Endothelial cell of umbilical vein (primary cell): ENCODE measurements at places on chromosomes 16 and 17.

GRCh38 chr17:48544349-48545021 lies 424 bp downstream of the HOXB2 start:
- DNase-seq, result peak; percentile 87

- no peak for DNase-seq
Observed at GRCh38 chr16:87393680-87394055, 1.5 kb downstream of the MAP1LC3B start.

GRCh38 chr16:12891836-12892235 lies 9.6 kb upstream of the SHISA9 start:
- DNase-seq, result no peak

DNA sequence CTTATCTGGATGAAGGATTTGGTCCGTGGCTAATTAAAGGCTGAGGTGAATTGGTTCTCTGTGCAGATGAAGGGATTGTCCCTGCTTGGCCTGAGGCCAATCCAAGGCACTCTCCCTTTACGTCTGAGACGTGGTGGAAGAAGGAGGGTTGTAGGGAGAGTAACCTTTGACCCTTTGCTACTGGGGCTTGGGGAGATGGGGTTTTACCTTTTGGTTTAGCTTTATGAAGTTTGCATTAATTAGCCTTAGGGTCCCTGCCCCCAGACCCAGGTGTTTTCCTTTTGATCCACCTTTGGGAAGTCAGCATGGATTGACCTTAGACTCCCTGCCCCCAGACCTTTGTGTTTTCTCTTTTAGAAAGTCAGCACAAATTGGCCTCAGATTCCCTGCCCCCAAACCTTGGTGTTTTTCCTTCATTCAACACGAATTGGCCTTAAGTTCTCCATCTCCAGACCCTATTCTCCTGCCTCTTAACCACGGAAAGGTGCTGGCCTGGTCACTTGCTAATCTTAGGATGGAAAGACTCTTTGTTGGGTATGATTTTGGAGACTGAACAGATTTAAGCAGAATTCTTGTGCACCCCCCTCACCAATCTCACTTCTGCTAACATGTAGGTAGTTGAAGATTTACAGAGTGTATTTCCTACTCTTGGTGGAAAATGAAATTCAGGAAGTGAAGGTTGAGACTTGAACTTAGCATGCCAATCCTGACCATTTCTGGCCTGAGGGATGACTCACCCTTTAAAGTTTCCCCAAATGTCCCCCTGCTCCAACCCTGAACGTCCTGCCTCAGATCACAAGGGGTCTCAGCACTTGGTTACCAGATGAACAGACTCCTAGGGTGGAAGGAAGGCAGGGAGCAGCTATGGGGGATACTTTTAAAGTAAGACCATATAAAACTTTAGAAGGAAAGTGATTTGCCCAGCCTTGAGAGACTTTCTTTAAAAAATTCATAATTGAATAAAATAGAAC lies 23.1 kb upstream of the MMD start:
- DNase-seq, result peak; percentile 40

DNA sequence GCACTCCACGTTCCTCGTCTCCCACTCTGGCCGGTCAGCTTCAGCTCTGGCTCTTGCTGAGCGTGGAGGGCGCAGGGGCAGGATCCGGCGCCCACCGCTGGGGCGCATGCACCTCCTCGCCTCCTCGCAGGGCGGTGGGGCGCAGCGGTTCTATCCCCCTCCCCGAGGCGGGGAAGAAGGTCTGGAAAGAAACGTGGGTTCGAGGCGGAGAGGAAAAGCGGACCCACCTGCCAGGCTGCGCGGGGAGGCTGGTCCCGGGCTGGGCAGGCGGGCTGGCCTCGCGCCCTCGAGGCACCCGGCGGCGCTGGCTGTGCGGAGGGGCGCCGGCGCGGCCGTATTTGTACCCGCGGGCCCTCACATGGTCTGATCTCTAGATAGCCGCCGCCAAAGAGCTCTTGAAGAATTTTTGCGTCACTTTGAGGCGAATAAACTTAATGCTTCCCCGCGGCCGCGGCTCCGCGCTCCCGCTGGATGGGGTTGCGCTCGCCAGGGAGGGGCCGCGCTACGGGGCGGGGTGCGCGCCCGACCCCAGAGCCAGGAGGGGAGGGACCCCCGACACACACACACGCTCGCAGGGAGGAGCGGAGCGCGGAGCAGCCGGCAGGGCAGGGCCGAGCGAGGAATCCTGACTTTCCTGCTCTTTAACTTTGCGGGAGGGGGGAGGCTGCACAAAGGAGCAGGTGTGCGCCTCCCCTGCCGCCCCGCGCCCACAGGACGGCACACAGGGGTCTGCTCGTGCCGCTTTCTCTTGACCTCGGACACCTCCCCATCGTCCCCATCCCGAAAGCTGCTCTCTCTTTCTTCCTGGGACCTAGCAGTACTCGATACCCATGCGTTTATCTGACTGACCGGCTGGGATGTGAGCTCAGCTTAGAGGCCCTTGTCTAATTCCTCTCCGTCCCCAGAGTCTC lies at the start of gene SLC6A4:
SLC6A4 (minus strand) TSS at position 312 of the 911 bp plus-strand sequence. CDS start 13,739 bp downstream, outside the sequence.
- no peak for DNase-seq

GRCh38 chr16:85570213-85570734 lies 42.8 kb upstream of the GSE1 start:
- DNase-seq, result no peak

- DNase-seq, result peak; percentile 35
Observed at GRCh38 chr16:67718668-67719047, 458 bp downstream of the GFOD2 start.

DNA sequence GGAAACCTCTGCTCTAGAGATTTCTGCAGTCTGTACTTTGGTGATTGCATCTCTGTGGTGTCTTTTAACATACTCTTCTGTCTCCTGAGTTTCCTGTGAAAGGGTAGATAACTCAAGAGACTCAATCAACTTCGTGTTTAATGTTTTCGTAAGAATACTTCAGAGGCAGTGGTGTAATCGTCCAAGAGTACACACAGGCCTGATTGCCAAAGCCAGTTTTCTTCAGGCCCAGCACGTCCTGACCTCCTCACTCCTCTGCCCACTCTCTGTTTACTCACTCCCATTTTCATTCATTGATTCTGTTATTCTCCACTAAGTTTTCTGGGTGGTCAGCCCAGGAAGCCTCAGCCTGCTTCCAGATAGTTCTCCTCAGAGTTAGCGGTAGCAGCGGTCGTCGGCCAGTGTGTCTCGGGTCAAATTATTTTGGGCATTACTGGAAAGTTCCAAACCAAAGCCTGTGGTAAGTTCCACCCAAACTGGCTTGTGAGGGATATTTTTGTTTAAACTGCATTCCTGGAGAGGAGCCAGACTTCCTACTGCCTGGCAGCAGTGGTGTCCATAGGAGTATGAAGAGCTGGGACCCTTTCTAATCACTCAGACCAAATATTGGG lies 293.2 kb downstream of the WWOX start:
- no peak for DNase-seq

DNA sequence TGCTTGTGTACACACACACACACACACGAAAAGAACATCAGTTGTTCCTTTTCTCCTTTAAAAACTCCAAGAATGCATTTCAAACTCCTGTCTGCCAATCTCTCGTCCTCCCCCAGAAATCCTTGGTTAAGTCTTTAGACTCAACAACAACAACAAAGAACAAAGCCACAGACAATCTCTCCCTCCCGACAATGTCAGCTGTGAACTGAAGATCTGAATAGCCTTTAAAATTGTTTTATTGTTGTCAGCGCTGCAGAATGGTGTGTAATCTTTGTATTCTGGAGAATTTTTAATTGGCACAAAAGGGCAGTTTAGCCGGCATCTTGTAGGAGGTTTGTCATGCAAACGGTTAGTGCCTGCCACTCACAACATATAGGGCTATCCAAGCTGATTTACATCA lies 219.5 kb downstream of the MSI2 start:
- DNase-seq, result no peak

DNA sequence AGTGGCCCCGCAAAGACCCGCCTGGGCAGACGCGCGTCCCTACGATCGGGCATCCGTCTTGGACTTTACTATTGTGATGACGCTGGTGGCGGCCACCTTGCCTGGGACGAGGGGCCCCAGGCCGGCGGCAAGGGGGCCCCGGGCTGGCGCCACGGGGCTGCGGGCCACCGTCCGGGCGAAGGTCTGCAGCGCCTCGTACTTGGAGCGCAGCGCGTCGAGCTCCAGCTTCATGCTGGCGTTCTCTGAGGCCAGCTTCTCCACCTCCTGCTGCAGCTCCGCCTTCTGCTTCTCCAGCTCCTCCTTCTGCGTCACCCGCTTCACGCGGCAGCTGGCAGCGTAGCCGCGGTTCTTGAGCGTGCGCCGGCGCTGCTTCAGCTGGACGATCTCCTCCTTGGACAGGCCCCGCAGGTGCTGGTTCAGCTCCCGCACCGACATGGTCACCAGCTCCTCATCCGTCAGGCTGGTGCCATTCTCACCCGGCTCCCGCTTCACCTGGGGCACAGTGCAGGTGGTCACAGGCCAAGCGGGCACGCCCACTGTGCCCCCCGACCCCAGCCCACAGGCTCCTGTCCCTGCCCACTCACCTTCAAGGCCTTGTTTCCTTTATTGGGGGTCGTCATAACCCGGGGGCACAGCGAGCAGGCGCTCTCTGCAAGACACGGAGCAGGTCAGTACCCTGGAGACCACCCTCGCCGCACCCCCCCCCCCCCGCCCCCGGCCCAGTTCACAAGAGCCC lies 4.8 kb upstream of the SIRT7 start:
- DNase-seq, result no peak

DNA sequence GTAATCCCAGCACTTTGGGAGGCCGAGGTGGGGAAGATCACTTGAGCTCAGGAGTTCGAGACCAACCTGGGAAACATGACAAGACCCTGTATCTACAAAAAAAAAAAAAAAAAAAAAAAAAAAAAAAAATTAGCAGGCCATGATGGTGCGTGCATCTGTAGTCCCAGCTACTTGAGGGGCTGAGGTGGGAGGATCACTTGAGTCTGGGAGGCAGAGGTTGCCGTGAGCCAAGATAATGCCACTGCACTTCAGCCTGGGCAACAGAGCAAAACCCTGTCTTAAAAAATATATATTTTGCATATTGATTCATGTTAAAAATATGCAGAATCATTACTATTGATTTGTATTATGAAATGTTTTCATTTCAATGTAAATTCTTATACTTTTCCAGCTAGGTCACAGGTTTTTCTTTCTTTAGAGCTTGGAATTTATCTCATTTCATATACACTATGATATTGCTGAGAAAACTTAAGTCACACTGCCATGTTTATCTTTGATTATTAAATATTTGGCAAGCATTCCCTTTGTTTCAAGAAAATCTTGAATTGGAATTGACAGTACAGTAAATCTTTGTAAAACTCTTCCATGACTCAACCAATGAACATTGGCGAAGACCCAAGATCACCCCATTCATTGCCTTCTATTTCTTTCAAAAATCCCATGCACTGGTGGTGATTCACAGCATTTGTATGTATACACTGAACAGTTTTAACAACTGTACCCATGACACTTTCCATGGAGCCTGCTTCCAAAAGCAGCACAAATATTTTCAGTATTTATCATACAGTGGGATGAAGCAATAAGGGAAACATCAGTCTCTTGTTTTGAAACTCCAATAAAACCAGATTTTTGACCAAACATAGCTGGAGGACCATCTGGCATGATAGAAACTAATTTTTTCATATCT lies 83.5 kb upstream of the TNRC6A start:
- DNase-seq, result peak; percentile 99

DNA sequence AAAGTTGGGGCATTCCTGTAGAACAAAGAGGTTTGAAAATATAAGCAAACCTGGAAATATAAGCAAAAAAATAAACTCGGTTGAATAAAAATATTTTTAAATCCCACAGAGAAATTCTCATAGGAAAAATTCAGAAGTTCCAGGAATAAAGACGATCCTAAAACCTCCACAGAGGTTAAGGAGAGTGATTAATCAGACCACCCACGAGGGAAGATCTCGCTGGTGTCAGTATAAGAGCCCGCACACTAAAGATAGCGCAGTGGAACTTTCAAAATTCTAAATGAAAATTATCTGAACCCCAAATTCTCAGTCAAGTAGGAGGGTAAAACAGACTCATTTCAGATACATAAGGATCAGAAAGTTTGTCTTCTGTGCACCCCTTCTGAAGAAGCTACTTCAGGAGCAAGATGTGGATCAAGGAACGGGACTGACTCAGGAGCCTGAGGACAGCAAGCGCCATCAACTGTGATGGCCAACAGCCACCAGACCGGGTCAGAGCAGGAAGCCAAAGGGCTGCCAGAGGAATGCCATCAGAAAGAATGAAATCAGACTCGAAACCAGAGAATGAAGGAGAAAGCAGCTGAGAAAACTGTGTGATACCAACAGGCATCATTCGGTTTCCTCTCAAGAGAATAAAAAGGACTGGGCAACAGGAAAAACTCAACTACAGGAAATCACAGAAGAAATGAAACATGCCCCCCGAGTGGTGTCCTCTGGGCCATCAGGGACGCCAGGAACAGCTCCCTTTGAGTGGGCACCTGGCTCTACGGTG lies 66.9 kb downstream of the CYTH1 start:
- peak; percentile 58 for DNase-seq

GRCh38 chr16:58430718-58431117 lies 38.4 kb downstream of the GINS3 start:
- DNase-seq, result no peak

GRCh38 chr16:13883881-13884280 lies 36.1 kb upstream of the ERCC4 start:
- no peak for DNase-seq
